ENCODE measurements at places on chromosomes 3 and 15. TPM values are rescaled to one million over a fixed set of nuclear protein-coding genes. Genes with fewer than 3 reads are reported as not detected.

FOXL2NB gene
- total RNA-seq: not detected

RSRC1 gene
- 73.1 TPM for total RNA-seq

CPLX3 gene
- not detected for total RNA-seq

SLC4A7 gene
- 203 TPM for total RNA-seq

CCDC80 gene
- 657 TPM for total RNA-seq
